Caudate nucleus (tissue), 63 donors: ENCODE measurements at places on chromosomes 2 and 18.

GRCh38 chr2:11515490-11515981 lies 18.3 kb upstream of the GREB1 start:
- DNase-seq = no peak

DNA sequence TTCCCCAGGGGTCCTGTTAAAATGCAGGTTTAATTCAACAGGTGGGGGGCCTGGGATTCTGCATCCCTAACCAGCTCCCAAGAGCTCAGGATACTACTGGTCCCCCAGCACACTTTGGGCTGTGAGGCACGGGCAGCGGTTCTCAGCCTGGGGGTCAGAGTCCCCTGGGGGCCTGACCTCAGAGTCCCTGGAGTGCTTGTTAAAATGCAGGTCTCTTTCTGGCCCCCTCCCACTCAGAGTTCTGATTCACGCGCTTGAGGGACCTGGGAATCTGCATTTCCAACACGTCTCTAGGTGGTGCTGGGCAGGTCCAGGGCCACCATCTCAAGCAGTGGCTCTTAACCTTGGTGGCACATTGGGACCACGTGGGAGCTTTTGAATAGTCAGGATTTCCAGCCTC lies 2.8 kb upstream of the OTOS start:
- no peak for DNase-seq

- no peak for DNase-seq
Measured at GRCh38 chr18:24584813-24585212, 124.4 kb downstream of the HRH4 start.

GRCh38 chr2:98040331-98040939 lies 44.7 kb upstream of the TMEM131 start:
- no peak for DNase-seq

DNA sequence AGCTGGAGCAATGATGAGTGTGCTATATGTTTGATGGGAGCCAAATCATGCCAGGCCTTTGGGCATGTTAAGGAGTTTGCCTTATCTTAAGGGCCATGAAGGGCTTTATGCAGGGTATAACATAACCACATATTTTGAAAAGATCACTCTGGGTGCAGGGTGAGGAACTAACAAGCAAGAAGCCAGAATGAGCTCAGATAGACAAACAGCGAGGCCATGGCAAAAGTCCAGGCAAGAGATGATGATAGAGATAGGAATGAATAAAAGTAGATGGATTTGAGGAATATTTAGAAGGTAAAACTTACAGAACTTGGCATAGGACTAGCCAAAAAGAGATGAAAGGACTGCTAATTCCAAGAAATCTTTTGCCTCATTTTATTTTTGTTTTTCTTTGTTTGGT lies 6.7 kb downstream of the GALNT3 start:
- DNase-seq = no peak

GRCh38 chr2:199923924-199924323 lies 12.8 kb downstream of the C2orf69 start:
- no peak for DNase-seq

GRCh38 chr2:5074733-5075132 lies 617.5 kb upstream of the SOX11 start:
- no peak for DNase-seq

DNA sequence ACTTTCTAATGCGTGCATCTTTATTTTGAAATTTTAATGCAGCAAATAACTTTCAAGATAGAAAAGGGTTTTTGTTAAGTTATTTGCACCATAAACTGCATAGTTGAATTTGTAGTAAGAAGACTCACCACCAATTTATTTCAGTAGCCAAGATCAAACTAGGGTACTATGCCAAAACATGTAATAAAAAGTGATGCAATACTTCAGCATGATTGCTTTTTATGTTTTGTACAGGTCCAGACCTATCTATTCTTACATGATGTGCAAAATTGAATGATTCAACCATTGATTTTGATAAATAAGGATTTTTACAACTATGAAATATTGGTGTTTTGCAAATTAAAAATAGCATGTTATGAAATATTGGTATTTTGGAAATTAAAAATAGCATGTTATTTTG lies 26.7 kb downstream of the AGPS start:
- no peak for DNase-seq

DNA sequence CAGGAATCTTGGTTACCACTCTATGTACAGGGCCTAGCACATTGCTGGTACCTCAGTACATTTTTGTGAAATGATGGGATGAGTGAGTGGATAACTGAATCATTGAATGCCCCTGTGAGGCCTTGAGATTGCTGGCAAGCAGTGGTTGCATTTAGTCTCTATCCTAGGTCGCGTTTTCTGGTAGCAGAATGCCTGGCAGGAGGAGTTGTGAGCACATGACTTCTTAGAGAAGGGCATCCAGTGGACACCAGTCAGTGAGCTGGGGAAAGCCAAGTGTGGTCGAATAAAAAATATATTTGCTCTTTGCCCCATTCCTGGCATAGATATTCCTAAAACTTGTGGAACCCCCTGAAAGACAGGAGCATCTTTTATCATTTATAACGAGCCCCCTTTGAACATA lies 61.8 kb upstream of the SMAD2 start:
- DNase-seq = no peak

DNA sequence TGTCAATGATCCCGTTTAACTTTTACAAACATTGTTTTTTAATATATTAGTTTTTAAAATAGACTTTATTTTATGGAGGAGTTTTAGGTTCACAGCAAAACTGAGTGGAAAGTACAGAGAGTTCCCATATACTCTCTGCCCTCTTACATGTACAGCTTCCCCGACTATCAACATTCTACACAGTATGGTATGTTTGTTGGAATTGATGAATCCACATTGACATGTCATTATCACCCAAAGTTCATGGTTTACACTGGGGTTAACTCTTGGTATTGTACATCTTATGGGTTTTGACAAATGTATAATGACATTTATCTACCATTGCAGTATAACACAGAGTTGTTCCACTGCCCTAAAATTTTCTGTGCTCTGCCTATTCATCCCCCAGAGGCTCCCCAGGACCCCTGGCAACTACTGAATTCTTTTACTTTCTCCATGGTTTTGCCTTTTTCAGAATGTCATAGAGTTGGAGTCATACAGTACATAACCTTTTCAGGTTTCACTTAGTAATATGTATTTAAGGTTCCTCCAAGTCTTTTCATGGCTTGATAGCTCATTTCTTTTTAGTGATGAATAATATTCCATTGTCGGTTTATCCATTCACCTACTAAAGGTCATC lies 5.5 kb downstream of the APLF start:
- no peak for DNase-seq

GRCh38 chr2:192194265-192194865 lies 368 bp downstream of the TMEFF2 start:
- DNase-seq = no peak

GRCh38 chr18:61047794-61048193 lies 285.4 kb upstream of the CDH20 start:
- no peak for DNase-seq

- DNase-seq = no peak
Measured at GRCh38 chr2:62407838-62408237, 98.2 kb downstream of the TMEM17 start.

GRCh38 chr2:167965907-167966761 lies 281.3 kb downstream of the STK39 start:
- DNase-seq = no peak

GRCh38 chr2:98293030-98293429 lies 53.2 kb upstream of the CNGA3 start:
- no peak for DNase-seq

DNA sequence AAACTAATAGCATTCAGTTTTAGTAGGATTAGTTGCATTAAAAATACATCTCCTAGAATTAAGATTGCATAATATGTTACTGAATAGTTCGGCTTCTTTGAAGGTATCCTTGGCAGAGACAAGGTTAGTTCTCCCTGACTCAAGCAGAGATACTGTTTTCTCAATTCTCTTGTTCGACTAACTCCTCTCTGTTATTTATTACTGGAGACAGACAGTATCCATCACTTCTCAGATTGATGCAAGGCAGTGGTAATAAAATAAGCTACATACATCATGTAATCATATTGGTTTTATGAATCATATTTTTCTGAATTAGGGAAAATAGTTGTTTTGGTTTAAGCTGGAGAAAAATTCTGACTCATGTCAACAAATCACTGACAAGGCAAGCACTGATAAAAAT lies 134.8 kb downstream of the SLC8A1 start:
- DNase-seq = no peak

- DNase-seq = no peak
Measured at GRCh38 chr2:60385648-60386047, 167.8 kb downstream of the BCL11A start.

- DNase-seq = no peak
Measured at GRCh38 chr18:30328839-30329238, 713.7 kb downstream of the DSC3 start.

GRCh38 chr2:199985625-199986207 lies 30.3 kb downstream of the MAIP1 start:
- DNase-seq = no peak

GRCh38 chr2:149586898-149587219 lies 716 bp downstream of the MMADHC start:
- DNase-seq = no peak

- DNase-seq = no peak
Measured at GRCh38 chr2:33013684-33014110, 66.9 kb downstream of the LTBP1 start.

- no peak for DNase-seq
Measured at GRCh38 chr18:58640428-58640805, 11.5 kb upstream of the ALPK2 start.

GRCh38 chr2:144975881-144976280 lies 456.0 kb upstream of the ZEB2 start:
- DNase-seq = no peak

- DNase-seq = no peak
Measured at GRCh38 chr2:54271843-54272627, 16.0 kb upstream of the TSPYL6 start.

DNA sequence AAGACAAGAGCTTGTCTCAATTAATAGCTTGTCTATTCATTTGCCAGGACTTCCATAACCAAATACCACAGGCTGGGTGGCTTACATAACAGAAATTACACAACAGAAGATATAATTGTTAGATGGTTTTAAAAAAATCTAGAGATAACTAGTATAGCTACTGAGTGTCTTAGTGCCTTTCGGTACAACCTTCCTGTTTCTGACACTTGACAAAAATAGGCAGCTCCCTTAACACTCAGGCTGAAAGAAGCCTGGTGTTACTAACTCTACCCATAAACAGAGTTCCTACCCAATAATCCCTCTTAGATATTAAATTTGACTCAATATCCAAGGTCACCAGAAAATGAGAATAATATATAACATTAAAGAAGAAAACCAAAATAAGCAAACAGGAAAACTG lies 129.7 kb downstream of the BARD1 start:
- no peak for DNase-seq

DNA sequence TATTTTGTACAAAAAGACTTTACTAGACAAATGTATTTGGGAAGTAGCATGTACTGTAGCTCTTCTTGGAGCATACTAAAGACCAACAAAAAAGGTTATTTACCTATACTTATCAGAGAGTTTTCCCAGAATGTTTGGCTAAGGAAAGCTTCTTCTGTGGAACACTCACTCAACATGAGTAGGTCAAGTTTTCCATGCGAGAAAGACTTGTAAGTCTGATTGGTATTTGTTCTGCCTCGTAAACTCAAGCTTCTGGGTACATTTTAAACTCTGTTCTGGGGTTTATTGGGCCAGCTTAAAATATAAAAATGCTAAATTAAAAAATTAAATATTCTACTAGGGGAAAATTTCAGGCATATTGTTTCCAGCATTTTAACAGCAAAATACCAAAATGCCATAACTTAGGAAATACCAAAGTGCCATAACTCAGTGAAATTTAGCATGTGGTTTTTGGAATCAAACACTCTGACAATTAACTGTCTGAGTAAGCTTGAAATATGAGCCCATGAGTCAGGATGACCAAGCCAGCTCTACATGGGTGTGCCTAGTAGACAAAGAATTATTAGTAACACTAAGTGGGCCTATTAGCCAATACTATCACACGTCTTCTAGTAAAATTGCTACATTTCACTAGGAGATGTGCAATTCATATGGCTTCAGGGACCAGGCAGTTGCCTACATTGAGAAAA lies 47.3 kb upstream of the SERPINE2 start:
- DNase-seq = no peak

DNA sequence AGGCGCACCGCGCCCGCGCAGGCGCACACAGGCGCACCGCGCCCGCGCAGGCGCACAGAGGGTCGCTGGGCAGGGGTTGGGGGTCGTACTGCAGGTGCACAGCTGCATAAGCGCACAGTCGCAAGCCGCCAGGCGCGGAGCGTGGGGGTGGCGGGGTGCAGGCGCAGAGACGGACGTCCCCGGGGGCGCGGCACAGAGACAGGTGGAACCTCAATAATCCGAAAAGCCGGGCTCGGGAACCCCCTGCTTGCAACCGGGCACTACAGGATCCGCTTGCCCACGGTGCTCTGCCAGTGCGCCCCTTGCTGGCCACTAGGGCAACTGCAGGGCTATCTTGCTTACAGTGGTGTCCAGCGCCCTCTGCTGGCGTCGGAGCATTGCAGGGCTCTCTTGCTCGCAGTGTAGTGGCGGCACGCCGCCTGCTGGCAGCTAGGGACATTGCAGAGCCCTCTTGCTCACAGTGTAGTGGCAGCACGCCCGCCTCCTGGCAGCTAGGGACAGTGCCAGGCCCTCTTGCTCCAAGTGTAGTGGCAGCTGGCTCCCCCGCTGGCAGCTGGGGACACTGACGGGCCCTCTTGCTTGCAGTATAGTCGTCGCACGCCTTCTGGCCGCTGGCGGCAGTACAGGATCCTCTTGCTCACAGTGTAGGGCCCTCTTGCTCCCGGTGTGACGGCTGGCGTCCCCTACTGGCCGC lies 34.9 kb downstream of the FAM110C start:
- no peak for DNase-seq

DNA sequence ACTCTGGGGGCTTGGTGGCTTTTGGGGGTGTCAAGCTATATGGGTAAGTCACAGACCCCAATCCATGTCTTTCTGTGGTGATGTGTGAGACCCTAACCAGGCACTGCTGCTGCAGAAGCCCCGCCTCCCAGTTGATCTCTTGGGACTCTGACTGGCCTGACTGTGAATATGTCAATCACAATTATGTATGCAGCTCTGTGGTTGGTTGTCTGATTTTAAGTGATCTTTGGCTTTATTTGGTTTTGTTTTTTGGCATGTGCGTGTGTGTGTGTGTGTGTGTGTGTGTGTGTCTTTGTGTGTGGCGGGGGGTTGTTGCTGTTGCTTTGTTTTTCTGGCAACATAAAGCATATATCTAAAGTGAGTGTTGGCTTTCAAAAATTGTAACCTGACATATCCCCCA lies 78.5 kb upstream of the GLS start:
- DNase-seq = no peak
